Neuronal stem cell (in vitro differentiated cells): ENCODE measurements at places on chromosomes 1 and 21.

DNA sequence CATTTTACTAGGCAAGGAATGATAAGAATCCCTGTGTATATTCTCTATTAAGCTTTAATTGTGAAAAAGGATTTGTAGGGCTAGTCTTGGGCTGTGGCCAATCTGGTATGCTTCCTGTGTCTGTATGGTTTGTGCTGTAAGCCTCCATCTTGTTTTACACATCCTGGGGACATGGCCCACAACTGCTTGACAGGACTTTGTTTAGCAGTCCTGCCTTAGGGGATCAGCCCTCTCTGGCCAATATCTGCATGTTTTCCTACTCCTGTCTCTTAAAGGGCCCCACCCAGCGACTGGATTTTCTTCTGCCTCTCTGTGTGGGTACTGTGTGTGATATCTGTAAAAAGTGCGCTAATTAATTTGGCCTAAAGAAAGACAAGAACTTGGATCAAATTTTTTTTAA lies 813.2 kb downstream of the PLA2G4A start:
- DNase-seq: no peak

DNA sequence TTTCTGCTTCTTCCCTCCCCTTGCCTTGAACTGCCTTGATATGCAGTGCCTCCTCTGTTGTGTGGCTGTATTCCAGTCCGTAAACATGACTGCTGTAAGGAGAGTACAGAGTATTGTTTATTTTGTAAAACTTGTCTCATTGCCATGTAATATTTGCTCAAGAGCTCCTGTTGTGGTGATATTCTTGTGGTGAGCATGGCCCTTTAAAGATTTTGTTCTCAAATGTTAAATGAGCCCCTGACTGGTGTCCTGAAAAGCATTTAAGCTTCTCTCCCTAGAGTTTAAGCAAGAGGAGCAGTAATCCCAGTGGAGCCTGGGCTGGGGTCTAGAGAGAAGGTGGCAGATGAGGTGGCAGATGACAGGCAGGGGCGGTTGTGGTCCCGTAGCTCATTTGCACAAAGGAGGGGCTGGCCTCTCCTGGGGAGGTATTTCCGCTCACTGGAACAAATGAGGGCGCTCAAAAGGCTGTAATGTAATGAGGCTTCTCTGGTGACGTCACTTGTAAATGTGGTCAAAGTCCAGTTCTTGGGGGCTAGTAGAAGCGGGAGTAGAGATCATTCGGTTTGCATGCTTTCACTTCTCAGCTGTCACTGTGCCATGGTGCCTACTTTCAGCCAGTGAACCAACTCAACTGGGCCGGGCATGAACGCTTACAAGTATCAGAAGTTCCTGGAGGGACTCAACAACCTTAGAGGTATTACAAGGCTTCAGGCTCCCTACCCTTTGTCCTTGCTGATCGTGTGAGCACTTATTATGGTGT lies 46.0 kb upstream of the MACF1 start:
- no peak for DNase-seq

DNA sequence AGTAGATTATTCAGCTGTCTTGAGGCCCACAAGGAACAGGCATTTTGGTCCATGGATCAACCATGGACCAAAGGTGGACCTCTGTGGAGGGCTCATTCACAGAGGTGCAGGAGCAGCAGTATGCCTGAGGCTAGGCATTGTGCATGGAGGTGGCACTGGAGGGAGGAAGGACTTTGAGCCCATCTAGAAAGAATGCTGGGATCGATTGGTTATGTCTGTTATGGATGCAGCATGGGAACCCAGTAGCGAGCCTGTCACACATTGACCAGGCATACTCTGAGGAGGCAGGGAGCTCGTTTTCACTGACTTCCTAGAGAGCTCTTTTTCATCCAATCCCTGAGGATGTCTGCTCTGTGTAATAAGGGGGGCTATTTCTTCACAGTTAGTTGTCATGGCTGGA lies 75.5 kb downstream of the KCNN3 start:
- no peak for DNase-seq

- DNase-seq: peak; percentile 90
Observed at GRCh38 chr1:150560576-150561253, 11.5 kb downstream of the ADAMTSL4 start.

GRCh38 chr1:107362468-107363140 lies 221.8 kb downstream of the NTNG1 start:
- no peak for DNase-seq

- no peak for DNase-seq
Observed at GRCh38 chr1:3271866-3272265, 182.6 kb upstream of the ARHGEF16 start.
